ENCODE measurements at places on chromosomes 11 and 22.

- DNase-seq: no peak
Measured at GRCh38 chr11:71130106-71130505, 122.3 kb downstream of the SHANK2 start.

DNA sequence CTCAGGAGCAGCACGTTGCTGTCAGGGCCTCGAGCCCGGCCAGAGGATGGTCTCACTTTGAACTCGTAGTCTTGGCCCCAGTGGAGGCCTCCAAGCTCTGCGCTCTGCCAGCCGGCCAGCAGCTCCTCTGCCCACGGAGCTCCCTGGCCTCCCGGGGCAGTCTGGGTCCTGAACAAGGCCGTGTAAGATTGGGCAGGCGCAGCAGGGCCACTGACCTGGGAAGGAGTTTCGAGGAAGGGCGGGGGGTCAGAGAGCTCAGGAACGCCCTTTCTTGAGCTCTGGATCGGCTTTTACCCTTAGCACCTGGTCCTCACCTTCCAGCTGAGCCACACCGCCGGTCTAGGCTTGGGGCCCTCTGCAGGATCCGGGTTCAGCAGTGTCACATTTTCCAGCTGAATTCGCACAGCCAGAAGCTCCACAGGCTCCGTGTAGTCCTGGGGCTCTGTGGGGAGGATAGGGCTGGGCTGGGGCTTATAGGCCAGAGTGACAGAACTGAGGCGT is 2.1 kb downstream of the ROBO4 start:
- DNase-seq: no peak

GRCh38 chr11:120318906-120319305 is 6.2 kb upstream of the TLCD5 start:
- DNase-seq: no peak

DNA sequence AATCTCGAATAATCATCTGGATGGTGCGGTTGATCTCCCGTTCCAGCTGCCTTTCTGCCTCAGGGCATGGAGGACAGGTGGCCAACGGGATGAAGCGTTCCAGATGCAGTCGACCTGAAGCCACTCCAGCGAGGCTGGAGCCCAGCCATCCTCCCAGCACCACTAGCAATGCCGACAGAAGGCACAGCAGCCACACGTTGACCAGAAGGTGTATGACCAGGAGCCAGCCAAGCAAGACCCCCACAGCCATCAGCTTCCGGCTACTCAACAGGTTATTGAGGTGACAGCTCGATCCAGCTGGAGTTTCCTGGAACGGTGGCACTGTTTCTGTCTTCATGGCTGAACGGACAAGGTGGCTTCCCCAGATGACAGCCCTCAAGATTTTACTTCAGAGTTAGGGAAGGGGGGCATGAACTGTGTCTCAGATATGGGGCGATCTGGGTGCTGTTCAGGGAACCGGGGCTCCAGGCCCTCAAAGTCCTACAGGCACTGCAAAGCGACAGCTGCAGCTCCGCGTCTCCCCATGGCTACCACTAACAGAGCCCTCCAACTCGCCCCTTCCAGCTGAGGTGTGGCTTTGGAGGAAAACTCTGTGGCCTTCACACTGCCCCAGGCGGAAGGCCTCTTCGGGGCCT is 559 bp downstream of the SNX19 start:
- DNase-seq: no peak

DNA sequence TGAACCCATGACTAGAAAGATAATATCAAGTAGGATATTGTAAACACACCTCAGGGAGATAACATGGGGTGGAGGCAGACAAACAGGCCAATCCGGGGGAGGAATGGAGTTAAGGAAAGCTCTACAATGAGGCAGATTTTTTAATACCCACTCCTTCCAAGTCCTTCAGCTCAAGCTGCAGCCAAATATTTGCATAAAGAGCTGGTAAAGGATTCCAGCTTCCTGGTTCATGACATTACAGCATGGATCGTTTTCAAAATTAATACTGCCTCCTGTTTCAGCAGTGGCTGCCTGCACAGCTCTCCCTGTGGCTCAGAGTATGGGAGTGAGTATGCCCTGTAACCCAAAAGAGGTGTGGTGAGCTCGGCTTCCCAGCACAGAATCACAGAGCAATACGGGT is 5.1 kb downstream of the POU2AF3 start:
- no peak for DNase-seq

DNA sequence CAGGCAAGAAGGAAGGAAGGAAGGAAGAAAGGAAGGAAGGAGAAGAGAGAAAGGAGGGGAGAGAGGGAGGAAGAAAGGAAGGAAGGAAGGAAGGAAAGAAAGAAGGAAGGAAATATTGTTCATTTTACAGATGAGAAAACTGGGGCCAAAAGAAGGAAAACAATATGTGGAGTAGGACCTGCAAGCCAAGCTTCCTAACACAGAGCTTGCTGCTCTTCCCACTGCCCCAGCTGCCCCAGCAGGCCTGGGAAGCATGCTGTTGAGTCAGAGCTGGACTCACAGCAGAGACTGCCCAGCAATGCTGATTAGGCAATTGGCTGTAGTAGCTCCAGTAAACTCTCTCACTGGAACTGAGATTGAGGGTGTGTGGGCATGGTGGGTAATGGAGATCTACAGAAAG is 42.6 kb upstream of the SMCO4 start:
- no peak for DNase-seq

DNA sequence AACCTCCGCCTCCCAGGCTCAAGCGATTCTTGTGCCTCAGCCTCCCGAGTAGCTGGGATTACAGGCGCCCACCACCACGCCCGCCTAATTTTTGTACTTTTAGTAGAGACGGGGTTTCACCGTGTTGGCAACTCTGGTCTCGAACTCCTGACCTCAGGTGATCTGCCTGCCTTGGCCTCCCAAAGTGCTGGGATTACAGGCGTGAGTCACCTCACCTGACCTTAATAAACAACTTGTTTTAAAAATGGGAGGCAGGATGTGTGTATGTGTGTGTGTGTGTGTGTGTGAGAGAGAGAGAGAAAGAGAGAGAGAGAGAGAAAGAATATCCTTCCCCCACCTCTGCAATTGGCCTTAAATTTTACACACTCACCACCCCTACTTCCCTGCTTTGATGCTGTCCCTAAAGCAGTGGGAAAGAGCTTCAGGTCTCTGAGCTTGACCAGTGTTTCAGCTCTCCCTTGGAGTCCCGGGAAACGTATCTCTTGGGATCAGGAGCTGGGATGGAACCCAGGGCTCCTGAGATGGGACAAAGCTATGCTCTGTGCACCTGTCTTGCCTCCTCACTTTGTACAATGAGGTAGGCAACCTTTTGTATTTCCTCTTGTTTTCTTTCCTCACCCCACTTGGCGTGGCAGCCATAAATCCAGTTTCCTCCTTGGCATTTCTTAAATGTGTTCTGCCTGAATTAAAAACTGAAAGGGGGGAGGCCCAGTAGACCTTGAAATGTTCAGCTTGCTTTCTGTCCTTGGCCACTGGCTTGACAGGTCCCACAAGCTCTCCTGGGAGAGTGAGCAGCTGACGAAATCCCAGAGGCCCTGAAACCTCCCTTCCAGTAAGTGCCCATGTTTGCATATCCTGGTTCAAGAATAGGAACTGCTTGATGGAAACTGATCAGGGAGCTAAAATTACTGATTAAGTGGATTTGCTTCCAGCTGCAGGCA is 17.8 kb upstream of the XBP1 start:
- DNase-seq: no peak

DNA sequence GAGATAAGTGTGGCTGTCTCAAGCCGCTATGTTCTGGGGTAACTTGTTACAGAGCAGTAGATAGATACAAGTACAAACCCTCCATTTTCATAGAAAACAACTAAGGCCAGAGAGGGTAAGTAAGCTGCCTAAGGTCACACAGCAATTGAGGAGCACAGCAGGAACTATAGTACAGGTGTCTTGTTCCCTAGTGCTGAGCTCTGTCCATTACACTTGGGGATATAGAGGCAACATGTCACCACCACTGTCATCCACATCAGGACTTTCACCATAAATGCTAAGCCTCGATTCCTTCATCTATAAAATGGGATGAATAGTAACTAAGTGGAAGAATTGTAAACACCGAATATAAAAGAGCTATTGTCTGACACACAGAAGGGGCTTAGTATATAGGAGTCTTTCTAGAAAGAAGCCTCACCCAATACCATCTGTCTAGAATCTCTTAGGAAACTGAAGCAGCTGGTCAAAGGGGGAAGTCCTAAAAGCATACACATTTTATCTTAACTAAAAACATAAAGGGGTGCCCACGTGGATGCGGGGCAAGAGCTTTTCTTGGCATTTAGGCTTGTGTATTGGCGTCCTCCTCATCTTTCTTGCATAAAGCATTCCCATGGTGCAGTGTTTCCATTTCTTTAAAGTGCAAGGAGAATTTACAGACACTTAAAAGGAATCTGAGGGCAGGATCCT is 93.8 kb upstream of the ALX4 start:
- no peak for DNase-seq

DNA sequence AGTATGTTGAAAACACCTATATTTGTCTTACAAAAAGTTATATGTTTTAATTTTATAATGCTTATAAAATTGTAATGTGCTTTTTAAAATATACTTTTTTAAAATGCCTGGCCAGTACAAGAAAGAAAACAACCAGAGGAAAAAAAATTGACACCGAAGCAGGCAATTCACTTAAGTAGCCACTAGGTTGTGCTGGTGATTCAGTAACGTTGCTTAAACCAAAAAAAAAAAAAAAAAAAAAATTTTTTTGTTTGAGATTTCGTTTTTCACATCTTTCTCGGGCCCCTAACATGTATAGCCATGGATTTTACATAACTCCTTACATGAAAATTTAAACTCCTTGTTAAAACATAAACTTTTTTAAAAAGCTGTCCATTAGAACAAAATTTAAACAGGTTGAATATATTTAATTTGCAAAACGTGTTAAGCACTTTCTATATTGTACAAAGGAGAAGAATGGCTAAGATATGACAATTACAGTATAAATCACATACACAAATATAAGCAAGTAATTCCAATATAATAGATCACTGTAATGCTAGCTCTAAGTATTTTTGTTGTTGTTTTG is 9.2 kb downstream of the OR8B4 start:
- no peak for DNase-seq
